ENCODE measurements at places on chromosomes 12 and 14. TPM values are rescaled to one million over a fixed set of nuclear protein-coding genes. Genes with fewer than 3 reads are reported as not detected.

GRCh38 chr12:94469522-94469921 is 9.9 kb upstream of the CEP83 start:
- H3K36me3 ChIP-seq = no peaks in the 10 kb centered on the region
- no peaks in the 10 kb centered on the region for H3K4me1 ChIP-seq
- H3K4me3 ChIP-seq = no peak overlapping the region
- peaks cover 10% of the 10 kb centered on the region for H3K27me3 ChIP-seq

Gene RERG
- total RNA-seq = not detected

DNA sequence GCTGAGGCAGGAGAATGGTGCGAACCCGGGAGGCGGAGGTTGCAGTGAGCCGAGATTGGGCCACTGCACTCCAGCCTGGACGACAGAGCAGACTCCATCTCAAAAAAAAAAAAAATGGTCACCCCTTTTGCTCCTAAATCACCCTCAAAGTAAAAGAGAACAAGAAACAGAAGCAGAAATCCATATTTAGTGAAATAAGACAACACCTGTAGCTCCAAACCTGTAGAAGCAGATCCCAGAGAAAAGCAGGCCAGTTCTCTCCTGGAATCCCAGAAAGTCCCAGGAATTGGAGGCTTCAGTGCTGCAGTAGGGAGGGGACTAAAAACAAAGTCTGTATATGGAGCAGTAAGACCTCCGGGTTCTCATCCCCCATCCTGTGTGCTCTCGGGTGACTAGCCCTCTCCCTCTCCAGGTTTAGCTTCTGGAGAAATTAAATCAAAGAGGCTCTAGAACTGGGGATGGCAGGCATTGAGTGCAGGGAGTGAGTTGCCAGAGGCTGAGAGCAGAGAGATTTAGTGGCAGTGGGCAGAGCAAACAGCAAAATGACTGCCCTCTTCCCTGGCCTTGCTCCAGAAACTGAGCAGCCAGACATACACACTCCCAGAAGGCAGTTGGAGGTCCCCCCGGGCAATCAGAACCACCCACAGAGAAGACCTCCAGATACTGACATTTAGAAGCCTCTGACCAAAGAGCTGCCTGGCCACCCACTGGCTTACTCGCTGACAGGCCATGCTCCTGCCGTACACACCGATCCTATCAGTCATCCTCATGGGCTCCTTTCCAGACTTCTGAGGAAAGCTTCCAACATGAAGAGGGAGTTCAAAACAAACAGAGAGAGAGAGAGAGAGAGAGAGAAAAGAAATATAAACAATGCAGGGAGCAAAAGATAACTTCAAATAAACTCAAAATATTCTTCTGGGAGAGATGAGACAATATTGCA is 6.3 kb upstream of the MLXIP start:
- H3K4me3 ChIP-seq = no peak overlapping the region
- peaks cover 9% of the 10 kb centered on the region for H3K4me1 ChIP-seq
- DNase-seq = peak; percentile 39

Gene PAPLN
- total RNA-seq = 0.75 TPM

DNA sequence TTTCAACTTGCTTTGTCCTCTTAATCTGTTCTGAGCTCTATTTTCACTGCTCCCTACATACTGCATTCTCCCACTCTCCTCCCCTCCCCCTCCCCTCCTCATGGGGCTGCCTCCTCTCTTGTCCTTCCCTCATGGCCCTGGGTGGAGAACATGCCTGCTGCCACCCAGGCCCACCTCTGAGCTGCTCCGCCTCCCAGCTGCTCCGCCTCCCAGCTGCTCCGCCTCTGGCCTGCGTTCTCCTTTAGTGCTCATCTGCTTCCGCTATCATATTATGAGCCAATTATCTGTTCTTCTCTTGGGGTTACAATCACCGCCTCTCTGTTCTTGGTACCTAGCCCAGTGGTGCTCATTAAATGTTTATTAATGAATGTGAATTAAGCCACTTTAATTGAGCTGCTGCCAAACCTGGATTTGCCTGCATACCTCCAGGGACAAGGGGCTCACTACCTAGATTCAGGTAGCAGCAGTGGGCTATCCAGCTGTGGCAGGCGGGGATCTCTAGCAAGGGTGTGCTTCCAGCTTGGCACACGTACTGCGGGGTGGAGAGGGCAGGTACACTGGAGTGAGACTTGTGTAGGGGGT is 32.0 kb upstream of the FAM181A start:
- no peaks in the 10 kb centered on the region for H3K36me3 ChIP-seq
- peaks cover 8% of the 10 kb centered on the region for H3K27me3 ChIP-seq
- no peak overlapping the region for H3K27ac ChIP-seq
- H3K4me1 ChIP-seq = no peaks in the 10 kb centered on the region

Gene NKX2-8
- not detected for total RNA-seq

GRCh38 chr14:105087963-105088811 is 23.0 kb upstream of the GPR132 start:
- DNase-seq = no peak
- peak overlapping the region; percentile 51 for H3K4me3 ChIP-seq

Gene NTS
- total RNA-seq = 0.24 TPM

Gene PPP1CC
- total RNA-seq = 274 TPM

Measured in A673 (cell line).